ENCODE measurements at places on chromosomes 7 and 10. TPM values are rescaled to one million over a fixed set of nuclear protein-coding genes. Genes with fewer than 3 reads are reported as not detected.

Gene ADRB1
- not detected for total RNA-seq

Gene NACAD
- total RNA-seq = 125 TPM

Gene ITIH2
- not detected for total RNA-seq

Gene FAM25G
- total RNA-seq = not detected

Gene PIK3CG
- not detected for total RNA-seq

Gene SYT15B
- not detected for total RNA-seq

Gene FAM20C
- 199 TPM for total RNA-seq

Gene SPDYE8
- not detected for total RNA-seq

Gene CYP3A4
- total RNA-seq = not detected

Gene PPIF
- total RNA-seq = 24.2 TPM

Gene AOAH
- total RNA-seq = not detected

Gene TMEM72
- total RNA-seq = not detected

Gene IL6
- not detected for total RNA-seq

Gene TEX36
- not detected for total RNA-seq

Gene DGKI
- 19.4 TPM for total RNA-seq

Gene PRDX3
- total RNA-seq = 103 TPM

Gene ABLIM1
- 25.7 TPM for total RNA-seq

Gene SFTPA2
- 0.39 TPM for total RNA-seq

Gene TRPV5
- 0.15 TPM for total RNA-seq

Gene OPN1SW
- total RNA-seq = not detected

Gene SPRN
- 2.0 TPM for total RNA-seq

Gene LRRD1
- total RNA-seq = 0.15 TPM

Gene ZDHHC6
- 33.0 TPM for total RNA-seq

Gene NME8
- total RNA-seq = not detected

Gene PNLIPRP3
- total RNA-seq = not detected

Gene FAM25A
- total RNA-seq = not detected

Gene GARIN1A
- 8.2 TPM for total RNA-seq

Gene ERVW-1
- total RNA-seq = not detected

Gene STK31
- total RNA-seq = 1.7 TPM
